ENCODE measurements at places on chromosomes 5 and 9. TPM values are rescaled to one million over a fixed set of nuclear protein-coding genes. Genes with fewer than 3 reads are reported as not detected.

The BTNL3 gene
- total RNA-seq: not detected

The CCDC183 gene
- 1.6 TPM for total RNA-seq

The PCDHAC2 gene
- 0.67 TPM for total RNA-seq

The IER5L gene
- 12.6 TPM for total RNA-seq

The TGFBI gene
- total RNA-seq: 46.9 TPM

The WNT8A gene
- total RNA-seq: not detected

The DIPK1B gene
- 28.3 TPM for total RNA-seq

The CDH10 gene
- not detected for total RNA-seq

The BAAT gene
- total RNA-seq: 0.22 TPM

The OBP2B gene
- total RNA-seq: not detected

The TSSK1B gene
- 0.08 TPM for total RNA-seq

The SLC36A3 gene
- not detected for total RNA-seq

The INSL6 gene
- not detected for total RNA-seq

The SEMA5A gene
- 75.8 TPM for total RNA-seq

The ZFP2 gene
- total RNA-seq: 1.2 TPM

The SLCO6A1 gene
- total RNA-seq: not detected

The NSUN2 gene
- 39.9 TPM for total RNA-seq

The ARL14EPL gene
- not detected for total RNA-seq

The SPINK1 gene
- 1.8 TPM for total RNA-seq

The PHF24 gene
- total RNA-seq: 0.57 TPM

The AIF1L gene
- 11.0 TPM for total RNA-seq

The SPINK13 gene
- not detected for total RNA-seq

The SPIN1 gene
- 49.2 TPM for total RNA-seq

The GRK6 gene
- 20.2 TPM for total RNA-seq

The TNFSF8 gene
- total RNA-seq: 0.86 TPM

The SGCD gene
- 83.1 TPM for total RNA-seq

The C9orf153 gene
- not detected for total RNA-seq

The SV2C gene
- total RNA-seq: 0.67 TPM

The CAMK4 gene
- total RNA-seq: 0.48 TPM

The PCDHGA9 gene
- 9.6 TPM for total RNA-seq

The ABO gene
- 2.0 TPM for total RNA-seq

The OR13J1 gene
- not detected for total RNA-seq

The SIL1 gene
- 43.1 TPM for total RNA-seq

The ZNF462 gene
- 38.8 TPM for total RNA-seq

The TTC39B gene
- 3.2 TPM for total RNA-seq

Measured in cardiac septum (tissue), 1 donor.